ENCODE measurements at places on chromosomes 11 and 22. TPM values are rescaled to one million over a fixed set of nuclear protein-coding genes. Genes with fewer than 3 reads are reported as not detected.

DNA sequence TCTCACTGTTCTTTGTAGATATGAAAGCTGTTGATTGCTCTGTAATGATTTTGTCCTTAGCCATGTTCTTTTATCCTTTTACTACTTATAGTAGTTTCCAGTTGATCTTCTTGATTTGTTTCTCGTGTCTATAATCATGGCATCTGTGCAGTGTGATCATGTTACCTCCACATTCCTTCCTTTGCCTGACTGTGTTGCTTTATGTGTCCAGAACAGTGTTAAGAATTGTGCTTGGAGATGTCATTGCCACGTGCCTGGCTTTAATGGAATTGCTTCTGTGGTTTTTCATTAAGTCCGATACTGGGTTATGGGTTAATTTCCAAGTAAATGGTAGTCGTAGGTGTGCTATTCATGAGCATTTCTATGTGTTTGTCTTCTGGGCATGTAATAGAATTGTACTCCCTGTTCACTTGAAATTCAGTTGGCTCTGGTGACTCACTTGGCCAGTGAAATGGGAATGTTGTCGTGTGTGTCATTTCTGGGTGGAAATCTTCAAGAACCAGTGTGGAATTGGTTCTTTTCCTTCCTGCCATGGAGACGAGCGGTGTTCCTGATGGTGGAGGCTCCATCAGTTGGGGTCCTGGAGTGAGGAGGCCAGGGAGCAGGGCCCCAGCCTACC, 6.8 kb downstream of the GTSE1 start:
- no peaks in the 10 kb centered on the region for H3K27me3 ChIP-seq
- H3K4me1 ChIP-seq, result no peaks in the 10 kb centered on the region
- no peak for DNase-seq
- H3K36me3 ChIP-seq, result no peaks in the 10 kb centered on the region
- H3K4me3 ChIP-seq, result no peak overlapping the region

Gene TRIM77
- not detected for total RNA-seq

Gene CALCA
- not detected for total RNA-seq

DNA sequence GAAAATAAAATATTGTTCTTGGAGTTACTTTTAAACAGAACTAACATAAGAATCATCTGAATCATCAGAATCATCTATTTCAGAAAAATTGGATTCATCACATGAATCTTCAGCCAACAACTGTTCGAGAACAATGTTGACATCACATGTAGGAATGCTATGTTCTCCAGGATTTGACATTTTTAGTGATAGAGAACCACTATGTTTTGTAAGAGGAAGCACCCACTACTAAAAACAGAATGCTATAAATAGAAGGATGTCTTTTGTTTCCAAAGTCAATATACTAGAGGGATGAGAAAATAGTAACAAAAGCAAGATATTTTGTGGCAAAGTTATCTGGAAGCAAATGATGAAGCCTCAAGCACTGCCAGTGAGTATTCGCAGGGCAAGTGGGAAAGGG, 263.4 kb upstream of the DDI1 start:
- no peak for DNase-seq
- no peaks in the 10 kb centered on the region for H3K4me1 ChIP-seq
- no peaks in the 10 kb centered on the region for H3K36me3 ChIP-seq
- H3K27ac ChIP-seq, result no peak overlapping the region

DNA sequence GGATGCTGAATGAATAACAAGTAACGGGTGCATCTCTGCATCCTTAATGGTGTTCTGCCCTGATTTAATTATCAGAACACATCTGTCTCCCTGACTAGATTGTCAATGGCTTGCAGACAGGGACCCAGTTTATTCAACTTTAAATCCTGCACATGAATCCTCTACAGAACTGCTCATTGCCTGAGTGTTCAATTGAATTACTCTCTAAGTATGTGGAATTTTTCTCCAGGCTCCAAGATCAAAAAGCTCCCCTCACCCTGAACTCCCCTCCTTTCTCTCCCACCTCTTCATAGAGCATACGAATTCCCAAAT, 11.8 kb downstream of the MB start:
- H3K4me3 ChIP-seq, result no peak overlapping the region
- H3K27me3 ChIP-seq, result no peaks in the 10 kb centered on the region
- H3K27ac ChIP-seq, result no peak overlapping the region
- DNase-seq, result no peak
- H3K36me3 ChIP-seq, result no peaks in the 10 kb centered on the region

- no peaks in the 10 kb centered on the region for H3K36me3 ChIP-seq
- no peak for DNase-seq
- no peak overlapping the region for H3K4me3 ChIP-seq
- no peaks in the 10 kb centered on the region for H3K27me3 ChIP-seq
Measured at GRCh38 chr11:72394416-72394815, 39.9 kb downstream of the CLPB start.

Gene PRG2
- not detected for total RNA-seq

Gene ACCSL
- not detected for total RNA-seq

Gene FAM111B
- 11.8 TPM for total RNA-seq

- H3K4me1 ChIP-seq, result no peaks in the 10 kb centered on the region
- no peak for DNase-seq
- H3K36me3 ChIP-seq, result no peaks in the 10 kb centered on the region
- H3K4me3 ChIP-seq, result no peak overlapping the region
- H3K27ac ChIP-seq, result no peak overlapping the region
Measured at GRCh38 chr22:39966470-39966869, 6.3 kb downstream of the TMA7B start.

Gene CRYBB2
- not detected for total RNA-seq
